Spleen (tissue), 13 donors: ENCODE measurements at places on chromosomes 2 and 18.

DNA sequence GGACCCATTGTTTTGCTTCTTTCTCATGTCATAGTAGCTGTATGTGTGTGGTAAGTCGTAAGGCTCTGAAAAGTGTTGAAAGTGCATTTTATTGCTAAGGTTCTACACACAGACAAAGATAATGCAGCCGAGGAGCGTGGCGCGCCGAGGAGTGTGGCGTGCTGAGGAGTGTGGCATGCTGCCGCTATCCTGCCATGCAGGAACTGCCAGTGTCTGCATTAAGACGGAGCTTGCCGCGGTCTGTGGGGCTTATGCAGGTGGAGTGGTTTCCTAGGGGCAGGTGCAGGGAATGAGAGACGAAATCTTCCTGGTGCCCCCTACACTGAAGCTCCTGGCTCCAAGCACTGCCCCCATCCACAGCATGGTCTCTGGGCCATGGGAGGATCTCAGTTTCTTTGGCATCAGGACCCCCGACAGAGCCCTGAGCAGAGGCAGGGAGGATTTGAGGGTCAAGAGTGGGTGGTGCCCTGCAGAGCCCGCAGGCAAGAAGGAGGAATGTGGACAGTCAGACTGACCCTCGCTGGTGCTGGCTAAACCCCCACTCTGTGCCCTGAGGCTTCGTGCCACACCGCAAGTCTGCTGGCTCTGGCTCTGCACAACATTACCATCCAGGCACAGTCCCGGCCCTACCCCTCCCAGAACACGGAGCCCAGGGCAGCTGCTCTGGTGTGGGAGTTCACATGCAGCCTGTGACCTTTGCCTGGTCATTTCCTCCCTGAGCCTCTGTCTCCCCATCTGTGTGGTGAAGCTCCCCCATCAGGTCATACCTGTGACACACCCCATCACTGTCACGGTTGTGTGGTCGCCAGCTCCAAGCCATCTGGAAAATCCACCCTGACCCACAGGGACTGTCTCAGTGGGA lies 3.2 kb downstream of the SNED1 start:
- peak; percentile 58 for DNase-seq

- DNase-seq, result peak; percentile 62
Measured at GRCh38 chr2:240128608-240129145, 7.4 kb downstream of the COPS9 start.

GRCh38 chr2:144596073-144596871 lies 76.4 kb upstream of the ZEB2 start:
- DNase-seq, result no peak

GRCh38 chr2:11695576-11695975 lies 25.6 kb upstream of the NTSR2 start:
- no peak for DNase-seq

- DNase-seq, result no peak
Measured at GRCh38 chr2:191321861-191322662, 76.9 kb downstream of the MYO1B start.

DNA sequence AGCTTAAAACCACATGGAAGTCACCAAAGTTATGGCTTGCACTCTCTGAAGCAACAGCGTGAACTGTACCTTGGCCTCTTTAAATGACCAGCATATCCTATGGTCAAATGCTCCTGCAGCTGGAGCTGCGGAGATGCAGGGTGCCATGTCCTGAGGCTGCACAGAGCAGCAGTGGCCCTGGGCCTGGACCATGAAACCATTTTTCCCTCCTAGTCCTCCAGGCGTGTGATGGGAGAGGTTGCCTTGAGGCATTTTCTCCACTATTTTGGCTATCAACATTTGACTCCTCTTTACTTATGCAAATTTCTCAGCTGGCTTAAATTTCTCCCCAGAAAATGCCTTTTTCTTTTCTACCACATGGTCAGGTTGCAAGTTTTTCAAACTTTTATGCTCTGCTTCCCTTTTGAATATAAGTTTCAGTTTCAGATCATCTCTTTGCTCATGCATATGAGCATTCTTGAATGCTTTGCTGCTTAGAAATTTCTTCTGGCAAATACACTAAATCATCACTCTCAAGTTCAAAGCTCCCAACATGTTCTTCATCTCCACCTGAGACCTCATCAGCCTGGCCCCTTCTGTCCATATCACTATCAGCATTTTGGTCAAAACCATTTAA lies 82.9 kb upstream of the TMEFF2 start:
- DNase-seq, result no peak

DNA sequence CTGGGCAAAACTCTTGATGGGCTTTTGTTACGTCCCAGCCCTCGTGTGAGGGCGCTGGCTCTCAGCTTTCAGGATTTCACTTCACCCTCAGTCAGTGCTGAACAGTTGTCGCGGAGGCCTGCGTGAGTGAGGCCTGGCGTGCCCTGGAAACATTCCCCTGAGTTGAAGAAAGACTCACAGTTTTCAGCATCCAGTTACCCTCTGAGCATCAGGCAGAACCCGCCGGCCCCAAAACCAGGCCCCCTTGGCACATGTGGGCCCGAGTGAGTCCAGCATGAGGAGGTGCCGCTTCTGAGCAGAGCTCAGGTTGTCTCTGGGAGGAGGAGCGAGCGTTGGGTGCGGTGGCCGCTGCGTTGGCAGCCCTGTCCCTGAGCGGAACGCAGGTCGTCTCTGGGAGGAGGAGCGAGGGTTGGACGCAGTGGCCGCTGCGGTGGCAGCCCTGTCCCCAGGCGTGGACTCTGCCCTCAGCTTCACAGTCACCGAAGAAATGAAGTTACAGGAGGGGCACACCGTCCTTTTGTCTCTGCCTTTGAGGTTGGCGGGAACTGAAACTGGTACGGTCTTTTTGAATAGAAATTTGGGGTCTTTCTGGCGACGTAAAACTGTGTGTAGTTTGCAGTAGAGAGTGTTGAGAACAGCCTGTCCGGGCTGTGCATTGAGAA lies at the start of gene NEU4:
Gene NEU4 (plus strand): TSS at position 473 of the 662 bp plus-strand sequence. CDS start 5,292 bp downstream, outside the sequence.
- DNase-seq, result peak; percentile 61

DNA sequence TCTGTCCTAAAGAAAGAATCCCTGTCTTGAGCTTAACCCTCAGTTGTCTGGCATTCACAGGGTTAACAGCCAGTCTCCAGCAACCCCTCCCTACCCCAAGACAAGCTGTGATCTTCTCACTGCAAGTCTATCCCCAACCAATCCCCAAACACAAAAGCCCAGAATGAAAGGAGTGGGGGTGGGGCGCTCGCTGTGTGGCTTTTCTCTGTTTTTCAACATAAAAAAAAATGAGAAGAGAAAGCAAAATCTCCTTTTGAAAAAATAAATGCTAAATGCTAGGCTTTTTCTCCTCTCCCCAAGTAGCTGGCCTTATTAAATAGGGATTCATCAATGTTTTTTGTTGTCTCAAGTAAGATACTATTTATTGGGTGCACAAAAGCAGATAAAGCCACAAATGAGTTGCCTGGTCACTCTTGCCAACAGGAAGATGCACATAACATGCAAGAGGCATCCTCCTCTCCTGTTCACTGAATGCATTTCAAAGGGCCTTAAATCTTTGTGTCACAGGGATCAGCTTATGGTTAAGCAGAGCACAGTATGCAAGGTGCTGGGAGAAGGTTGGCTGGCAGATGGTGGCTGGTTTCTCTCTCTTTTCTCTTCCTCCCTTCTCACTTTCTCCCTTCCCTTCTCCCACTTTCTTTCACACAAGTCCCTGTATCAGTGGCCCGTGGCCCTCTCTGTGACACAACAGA lies 225.6 kb downstream of the CMPK2 start:
- DNase-seq, result no peak

GRCh38 chr18:4068552-4069158 lies 386.5 kb downstream of the DLGAP1 start:
- DNase-seq, result no peak

DNA sequence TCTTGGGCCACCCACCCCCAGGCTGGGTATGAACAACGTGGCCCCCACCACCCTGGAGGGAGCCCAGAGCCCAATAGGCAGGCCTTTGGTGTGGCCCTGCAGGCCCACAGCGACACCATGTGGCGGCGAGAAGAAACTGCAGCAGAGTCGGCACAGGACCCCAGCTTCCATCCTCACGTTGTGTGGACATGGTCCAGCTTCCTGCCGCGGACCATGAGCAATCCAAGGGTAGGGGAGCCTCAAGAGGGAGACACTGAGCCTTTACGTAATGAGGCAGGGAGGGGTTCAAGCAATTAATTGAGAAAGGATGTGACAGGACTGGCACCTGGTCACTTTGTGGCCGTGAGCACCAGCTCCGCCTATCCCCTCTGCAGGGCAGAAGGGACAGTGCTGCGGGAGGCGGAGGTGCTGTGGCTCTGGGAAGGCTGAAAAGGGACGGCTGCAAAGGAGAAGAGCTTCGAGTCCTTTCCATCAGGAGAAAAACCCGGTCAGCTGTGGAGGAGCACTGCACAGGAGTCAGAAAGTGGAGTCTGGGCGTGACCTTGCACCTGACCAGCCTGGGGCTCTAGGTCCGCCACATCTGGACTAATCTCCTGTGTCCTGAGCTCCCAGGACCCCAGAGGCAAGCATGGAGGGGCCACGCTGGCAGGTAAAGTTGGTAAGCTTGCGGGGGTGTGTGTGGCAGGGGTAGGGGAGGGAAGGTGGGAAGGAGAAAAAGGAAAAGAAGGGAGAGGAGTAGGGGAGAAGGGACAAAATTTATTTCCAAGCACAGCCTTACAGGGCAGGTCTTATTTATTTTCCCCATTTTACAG lies 44.9 kb downstream of the TMEM37 start:
- DNase-seq, result peak; percentile 87

GRCh38 chr18:5457462-5457957 lies 86.3 kb downstream of the EPB41L3 start:
- no peak for DNase-seq

DNA sequence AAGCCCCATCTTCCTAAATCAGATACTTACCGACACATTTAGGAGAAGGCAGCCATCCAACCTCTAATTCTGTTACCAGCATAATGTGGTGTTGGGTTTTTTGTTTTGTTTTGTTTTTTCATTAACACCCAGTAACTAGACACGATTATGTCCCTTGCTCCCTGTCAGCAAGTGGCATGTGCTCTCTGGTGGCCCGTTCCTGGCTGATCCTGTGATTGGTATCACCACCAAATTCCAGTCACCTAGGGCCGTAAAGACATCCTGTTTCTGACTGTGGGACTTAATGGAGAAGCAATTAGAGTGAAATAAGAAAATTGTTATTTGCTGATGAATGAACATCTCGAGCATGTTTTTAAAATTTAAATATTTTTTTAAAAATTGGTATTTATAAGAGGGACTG lies 5.9 kb upstream of the DLX1 start:
- no peak for DNase-seq

GRCh38 chr2:60070196-60070595 lies 483.3 kb downstream of the BCL11A start:
- DNase-seq, result no peak

- no peak for DNase-seq
Measured at GRCh38 chr18:4125627-4126230, 329.4 kb downstream of the DLGAP1 start.

GRCh38 chr2:78979380-78980151 lies 45.9 kb upstream of the REG3G start:
- DNase-seq, result no peak

- no peak for DNase-seq
Measured at GRCh38 chr18:76306685-76307292, 188.3 kb downstream of the ZNF516 start.

- DNase-seq, result no peak
Measured at GRCh38 chr2:177239932-177240630, 24.4 kb downstream of the NFE2L2 start.
